Aorta (tissue), 5 donors: ENCODE measurements at places on chromosomes 3 and 15. TPM values are rescaled to one million over a fixed set of nuclear protein-coding genes. Genes with fewer than 3 reads are reported as not detected.

The ARGFX gene
- total RNA-seq = not detected

The GPR27 gene
- total RNA-seq = 1.6 TPM

The AADACL2 gene
- 0.24 TPM for total RNA-seq

DNA sequence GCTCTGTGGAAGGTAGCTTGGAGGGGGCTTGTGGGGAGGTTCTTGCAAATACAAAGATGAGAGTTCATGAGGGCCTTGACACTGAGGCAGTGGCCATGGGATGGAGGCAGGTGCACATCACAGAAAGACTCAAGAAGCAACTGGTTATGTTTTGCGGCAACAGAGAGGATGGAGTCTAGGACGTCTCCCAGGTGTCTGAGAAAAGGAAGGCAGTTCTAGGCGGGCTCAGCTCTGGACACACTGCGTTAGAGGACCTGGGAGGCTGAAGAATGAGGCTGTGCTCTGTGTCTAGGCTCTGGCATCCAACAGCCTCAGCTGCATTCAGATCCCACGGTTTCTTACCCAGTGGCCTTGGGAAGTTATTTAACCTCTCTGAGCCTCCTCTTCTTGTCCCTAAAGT lies 23.5 kb downstream of the NOX5 start:
- H3K36me3 ChIP-seq = no peaks in the 10 kb centered on the region
- no peak for DNase-seq
- H3K27ac ChIP-seq = no peak overlapping the region
- H3K27me3 ChIP-seq = no peaks in the 10 kb centered on the region
- H3K4me1 ChIP-seq = no peaks in the 10 kb centered on the region
- H3K4me3 ChIP-seq = no peak overlapping the region

- no peaks in the 10 kb centered on the region for H3K4me1 ChIP-seq
- no peak overlapping the region for H3K4me3 ChIP-seq
- H3K27me3 ChIP-seq = no peaks in the 10 kb centered on the region
- H3K27ac ChIP-seq = no peak overlapping the region
- no peak for DNase-seq
These were observed 3.7 kb downstream of the PAK6 start for GRCh38 chr15:40242601-40243000.

DNA sequence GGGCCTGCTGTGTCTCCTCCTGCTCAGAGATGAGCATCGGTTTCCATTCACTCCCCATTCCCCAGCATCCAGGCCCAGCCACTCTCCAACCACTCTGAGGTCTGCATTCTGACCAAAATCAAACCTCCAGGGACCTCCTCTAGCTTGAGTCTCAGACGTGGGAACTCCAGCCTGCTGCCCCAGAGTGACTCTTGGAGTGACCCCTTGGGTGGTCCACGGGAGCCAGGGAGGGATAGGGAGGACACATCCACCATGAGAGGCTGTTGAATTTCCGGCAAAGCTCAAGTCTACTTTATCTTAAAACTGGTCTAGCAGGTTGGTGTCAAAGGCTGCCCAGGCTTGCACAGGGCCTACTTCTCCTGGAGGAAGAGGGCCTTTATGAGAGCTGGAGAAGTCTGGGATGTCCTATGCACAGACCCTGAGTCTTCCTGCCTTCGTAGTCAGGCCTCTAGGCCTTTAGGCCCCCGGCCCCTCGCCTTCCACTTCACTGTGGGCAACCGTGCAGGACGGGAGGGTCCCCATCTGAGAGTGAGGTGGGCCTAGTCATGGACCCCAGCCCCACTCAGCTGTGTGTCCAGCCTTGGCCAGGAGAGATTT lies 8.9 kb downstream of the CISH start:
- no peak for DNase-seq
- H3K4me3 ChIP-seq = no peak overlapping the region
- H3K36me3 ChIP-seq = no peaks in the 10 kb centered on the region
- H3K27me3 ChIP-seq = no peaks in the 10 kb centered on the region
- H3K27ac ChIP-seq = peak overlapping the region; percentile 20

DNA sequence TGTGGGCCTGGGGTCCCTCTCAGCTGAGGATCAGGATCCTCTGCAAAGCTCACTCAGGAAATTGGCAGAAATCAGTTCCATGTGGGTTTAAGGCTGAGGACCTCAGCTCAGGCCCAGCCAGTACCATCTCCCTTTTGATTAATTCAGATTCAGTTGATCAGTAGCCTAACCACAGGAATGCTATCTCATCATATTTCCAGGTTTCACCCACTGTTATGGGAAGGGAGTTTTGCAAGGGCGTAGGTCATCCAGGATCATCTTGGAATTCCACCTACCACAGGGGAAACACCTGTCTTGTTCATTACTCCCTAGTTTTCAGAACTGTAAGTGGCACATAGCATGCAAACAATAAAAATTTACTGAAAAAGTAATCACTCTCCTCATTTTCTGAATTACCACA lies 399.5 kb upstream of the CNTN3 start:
- H3K4me1 ChIP-seq = no peaks in the 10 kb centered on the region
- no peak for DNase-seq
- H3K36me3 ChIP-seq = no peaks in the 10 kb centered on the region
- no peaks in the 10 kb centered on the region for H3K27me3 ChIP-seq
- no peak overlapping the region for H3K4me3 ChIP-seq

- no peak for DNase-seq
- H3K36me3 ChIP-seq = no peaks in the 10 kb centered on the region
- no peak overlapping the region for H3K27ac ChIP-seq
- no peaks in the 10 kb centered on the region for H3K27me3 ChIP-seq
- H3K4me1 ChIP-seq = peaks cover 2% of the 10 kb centered on the region
- no peak overlapping the region for H3K4me3 ChIP-seq
These were observed 433.8 kb upstream of the SUCLG2 start for GRCh38 chr3:68088216-68088615.

DNA sequence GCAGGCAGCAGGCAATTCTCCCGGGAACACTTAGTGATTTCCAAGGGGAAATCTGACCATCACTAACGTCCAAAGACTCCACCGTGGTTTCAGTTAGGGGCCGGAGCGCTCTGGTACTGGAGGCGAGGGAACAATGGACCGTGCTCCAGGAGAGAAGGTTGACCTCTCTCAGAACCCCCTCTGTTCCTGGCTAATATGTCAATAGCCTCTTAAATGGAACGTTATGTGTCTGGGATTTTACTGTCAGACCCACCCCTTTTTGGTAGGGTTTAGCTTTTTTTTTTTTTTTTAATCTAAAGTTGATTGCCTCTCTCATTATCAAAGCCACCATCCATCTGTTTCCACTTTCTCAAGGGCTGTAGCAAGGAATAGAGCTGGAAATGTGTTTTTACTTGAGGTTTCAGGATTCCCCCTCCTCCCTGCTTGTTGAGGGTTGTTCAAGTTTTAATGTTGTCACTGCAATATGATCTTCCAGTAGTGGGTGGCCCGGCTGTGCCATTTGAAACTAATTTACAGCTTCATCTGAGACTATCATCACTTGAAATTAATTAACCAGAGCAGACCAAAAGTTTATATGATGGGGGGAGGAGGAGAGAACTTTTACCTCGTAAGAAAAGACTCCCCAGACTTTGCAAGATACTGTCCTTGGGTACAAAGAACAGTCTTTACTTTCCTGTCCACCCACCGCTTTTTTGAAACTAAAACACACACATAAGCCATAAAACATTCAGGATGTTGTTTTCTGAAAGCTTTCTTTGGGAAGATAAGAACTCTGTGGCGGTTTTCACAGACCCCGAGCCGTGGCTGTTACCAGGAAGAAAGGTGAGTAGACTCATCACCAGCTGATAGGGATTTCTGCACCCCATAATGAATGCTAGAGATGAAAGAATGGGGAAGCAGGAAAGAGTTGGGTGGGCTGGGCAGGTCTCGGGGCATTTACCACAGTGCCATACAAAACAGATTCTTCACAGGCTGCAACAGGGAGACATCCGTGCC lies 187.8 kb downstream of the UACA start:
- DNase-seq = no peak
- no peak overlapping the region for H3K4me3 ChIP-seq
- no peaks in the 10 kb centered on the region for H3K4me1 ChIP-seq

GRCh38 chr15:68487087-68487843 lies 55.3 kb upstream of the ITGA11 start:
- no peaks in the 10 kb centered on the region for H3K36me3 ChIP-seq
- H3K27me3 ChIP-seq = no peaks in the 10 kb centered on the region
- H3K27ac ChIP-seq = peak overlapping the region; percentile 79

GRCh38 chr3:99626417-99626788 lies 12.0 kb upstream of the COL8A1 start:
- no peaks in the 10 kb centered on the region for H3K36me3 ChIP-seq
- H3K27ac ChIP-seq = no peak overlapping the region
- H3K27me3 ChIP-seq = no peaks in the 10 kb centered on the region
- DNase-seq = no peak

GRCh38 chr3:187836823-187837770 lies 91.8 kb upstream of the BCL6 start:
- no peaks in the 10 kb centered on the region for H3K4me1 ChIP-seq
- no peak for DNase-seq
- no peaks in the 10 kb centered on the region for H3K27me3 ChIP-seq
- H3K36me3 ChIP-seq = no peaks in the 10 kb centered on the region

- H3K36me3 ChIP-seq = no peaks in the 10 kb centered on the region
- H3K27ac ChIP-seq = no peak overlapping the region
- peaks cover 2% of the 10 kb centered on the region for H3K4me1 ChIP-seq
These were observed 221.0 kb downstream of the ZMAT3 start for GRCh38 chr3:178850450-178851190.

- no peaks in the 10 kb centered on the region for H3K36me3 ChIP-seq
- no peak for DNase-seq
- H3K27me3 ChIP-seq = no peaks in the 10 kb centered on the region
- H3K4me3 ChIP-seq = no peak overlapping the region
- H3K4me1 ChIP-seq = no peaks in the 10 kb centered on the region
- no peak overlapping the region for H3K27ac ChIP-seq
These were observed 41.0 kb downstream of the STARD5 start for GRCh38 chr15:81282911-81283310.

DNA sequence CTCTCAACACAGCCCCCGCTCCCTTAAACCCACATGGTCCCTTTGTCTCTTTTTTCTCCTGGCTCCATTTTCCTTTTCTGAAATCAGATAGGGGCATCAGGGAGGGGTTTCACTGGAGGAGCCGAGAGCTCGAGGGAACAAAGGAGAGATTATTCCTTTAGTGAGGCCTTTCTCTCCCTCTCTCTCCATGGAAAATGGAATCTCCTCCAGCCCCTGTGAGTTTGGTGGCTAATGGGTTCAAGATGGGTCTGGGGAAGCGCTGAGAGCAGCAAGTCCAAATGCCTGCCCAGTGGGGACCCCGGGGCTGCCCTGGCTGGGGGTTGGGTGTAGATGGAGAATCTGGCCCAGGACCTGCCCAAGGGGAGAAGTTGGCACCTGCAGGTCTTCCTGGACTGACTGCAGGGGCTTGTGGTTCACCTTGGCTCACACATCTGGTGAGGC lies 56.8 kb downstream of the ITGA11 start:
- H3K4me1 ChIP-seq = no peaks in the 10 kb centered on the region
- peaks cover 1% of the 10 kb centered on the region for H3K36me3 ChIP-seq
- no peak overlapping the region for H3K27ac ChIP-seq

DNA sequence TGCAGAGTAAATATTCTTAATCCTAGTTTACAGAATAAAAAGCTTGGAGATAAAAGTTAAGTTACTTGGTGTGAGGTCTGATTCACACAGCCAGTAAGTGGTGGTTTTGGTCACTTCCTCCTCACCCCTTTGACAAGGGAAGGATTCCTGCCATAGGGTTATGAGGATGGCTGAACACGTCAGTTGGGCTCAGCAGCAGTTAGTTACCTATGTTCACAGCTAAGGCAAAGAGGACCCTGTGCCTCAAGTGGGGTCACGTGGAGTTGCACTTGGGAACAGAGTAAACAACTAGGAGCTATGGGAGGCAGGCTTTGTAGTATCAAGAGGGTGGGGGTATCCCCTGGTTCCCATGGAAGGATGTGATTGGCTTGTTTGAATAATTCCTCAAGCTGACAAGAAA lies 232.2 kb downstream of the UBE2E2 start:
- H3K4me1 ChIP-seq = no peaks in the 10 kb centered on the region
- no peak overlapping the region for H3K27ac ChIP-seq
- no peaks in the 10 kb centered on the region for H3K36me3 ChIP-seq
- no peak overlapping the region for H3K4me3 ChIP-seq
- no peaks in the 10 kb centered on the region for H3K27me3 ChIP-seq
- no peak for DNase-seq

- H3K27ac ChIP-seq = no peak overlapping the region
- peak; percentile 72 for DNase-seq
- no peaks in the 10 kb centered on the region for H3K4me1 ChIP-seq
- H3K36me3 ChIP-seq = no peaks in the 10 kb centered on the region
- H3K27me3 ChIP-seq = no peaks in the 10 kb centered on the region
These were observed 448.6 kb upstream of the RASGRP1 start for GRCh38 chr15:39013262-39013661.

GRCh38 chr3:154730186-154730585 lies 300.2 kb upstream of the GPR149 start:
- H3K36me3 ChIP-seq = no peaks in the 10 kb centered on the region
- no peak for DNase-seq
- no peak overlapping the region for H3K27ac ChIP-seq
- H3K4me1 ChIP-seq = no peaks in the 10 kb centered on the region

GRCh38 chr15:56568466-56569167 lies 103.7 kb upstream of the MNS1 start:
- H3K27ac ChIP-seq = no peak overlapping the region
- no peak overlapping the region for H3K4me3 ChIP-seq
- no peaks in the 10 kb centered on the region for H3K27me3 ChIP-seq
